Cardiac muscle cell (in vitro differentiated cells and primary cell): ENCODE measurements at places on chromosomes 2 and 18. TPM values are rescaled to one million over a fixed set of nuclear protein-coding genes. Genes with fewer than 3 reads are reported as not detected.

Gene EFHD1
- 3.2 and 8.0 TPM in 2 replicates for total RNA-seq

Gene LYG2
- total RNA-seq, result not detected in 2 replicates

Gene SMC6
- total RNA-seq, result 7.8 and 19.2 TPM in 2 replicates

Gene HOXD8
- not detected in 2 replicates for total RNA-seq

GRCh38 chr18:44911773-44912172 is 231.1 kb downstream of the SETBP1 start:
- no peak for DNase-seq
- no peaks in the 10 kb centered on the region for H3K36me3 ChIP-seq
- H3K4me3 ChIP-seq, result no peak overlapping the region
- peaks cover 4% of the 10 kb centered on the region for H3K4me1 ChIP-seq

GRCh38 chr2:43708891-43709290 is 32.7 kb upstream of the C1GALT1C1L start:
- H3K4me3 ChIP-seq, result no peak overlapping the region
- H3K27me3 ChIP-seq, result no peaks in the 10 kb centered on the region
- H3K36me3 ChIP-seq, result no peaks in the 10 kb centered on the region
- H3K27ac ChIP-seq, result no peak overlapping the region

GRCh38 chr2:134361648-134362047 is 107.8 kb downstream of the MGAT5 start:
- no peaks in the 10 kb centered on the region for H3K27me3 ChIP-seq
- H3K36me3 ChIP-seq, result peaks cover 8% of the 10 kb centered on the region
- H3K4me1 ChIP-seq, result peaks cover 12% of the 10 kb centered on the region
- no peak for DNase-seq
- H3K4me3 ChIP-seq, result no peak overlapping the region
- no peak overlapping the region for H3K27ac ChIP-seq

DNA sequence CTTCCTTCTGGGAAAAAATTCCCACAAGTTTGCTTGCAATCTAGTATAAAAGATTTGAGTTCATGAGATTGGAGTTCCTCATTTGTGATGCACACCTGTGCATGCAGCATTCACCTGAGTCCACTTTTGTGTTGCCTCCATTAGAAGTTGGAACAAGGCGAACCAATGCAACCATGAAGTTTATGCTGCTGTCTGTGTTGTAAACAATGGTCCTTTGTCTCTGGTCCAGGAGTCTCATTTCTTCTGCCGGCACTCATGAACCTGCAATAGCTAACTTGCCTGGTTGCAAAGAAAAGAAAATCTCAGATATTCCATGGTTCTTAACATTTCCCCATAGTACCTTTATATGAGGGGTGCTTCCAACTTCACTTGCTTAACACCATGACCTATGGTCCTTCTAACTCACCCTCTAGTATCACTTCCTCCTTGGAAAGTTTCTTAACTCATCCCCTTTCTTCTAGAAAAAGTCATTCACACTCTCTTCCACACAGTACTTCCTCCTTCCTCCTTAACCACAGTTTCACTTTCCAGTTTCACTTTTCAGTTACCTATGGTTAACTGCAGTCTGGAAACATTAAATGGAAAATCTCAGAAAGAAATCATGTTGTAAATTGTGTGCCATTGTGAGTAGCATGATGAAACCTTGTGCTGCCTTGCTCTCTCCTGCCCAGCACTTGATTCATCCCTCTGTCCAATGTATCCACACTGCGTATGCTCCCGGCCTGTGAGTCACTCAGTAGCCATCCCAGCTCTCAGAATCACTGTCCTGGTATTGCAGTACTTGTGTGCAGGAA is 128.8 kb upstream of the TRIB2 start:
- no peak overlapping the region for H3K4me3 ChIP-seq
- no peaks in the 10 kb centered on the region for H3K4me1 ChIP-seq
- no peaks in the 10 kb centered on the region for H3K36me3 ChIP-seq
- H3K27ac ChIP-seq, result no peak overlapping the region
- no peak for DNase-seq

DNA sequence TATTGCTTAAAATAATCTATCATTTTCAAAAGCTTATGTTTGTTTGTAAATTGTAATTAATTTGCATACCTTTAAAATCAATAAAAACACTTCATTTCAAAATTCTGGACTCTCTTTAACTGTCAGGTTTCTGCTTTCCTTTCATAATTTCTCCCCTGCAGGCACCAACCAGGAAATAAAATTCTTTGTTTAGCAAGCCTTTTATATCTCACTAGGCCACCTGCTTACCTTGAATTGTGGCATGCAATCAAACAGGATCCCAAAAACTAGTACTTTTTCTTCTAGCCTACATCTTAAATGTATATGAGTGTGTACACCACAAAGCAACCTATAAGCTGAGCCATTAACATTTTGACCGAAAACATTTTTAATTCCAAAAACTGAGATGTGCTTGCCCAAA is 233.1 kb downstream of the NR4A2 start:
- H3K4me3 ChIP-seq, result no peak overlapping the region
- no peaks in the 10 kb centered on the region for H3K4me1 ChIP-seq
- no peaks in the 10 kb centered on the region for H3K36me3 ChIP-seq
- no peaks in the 10 kb centered on the region for H3K27me3 ChIP-seq

DNA sequence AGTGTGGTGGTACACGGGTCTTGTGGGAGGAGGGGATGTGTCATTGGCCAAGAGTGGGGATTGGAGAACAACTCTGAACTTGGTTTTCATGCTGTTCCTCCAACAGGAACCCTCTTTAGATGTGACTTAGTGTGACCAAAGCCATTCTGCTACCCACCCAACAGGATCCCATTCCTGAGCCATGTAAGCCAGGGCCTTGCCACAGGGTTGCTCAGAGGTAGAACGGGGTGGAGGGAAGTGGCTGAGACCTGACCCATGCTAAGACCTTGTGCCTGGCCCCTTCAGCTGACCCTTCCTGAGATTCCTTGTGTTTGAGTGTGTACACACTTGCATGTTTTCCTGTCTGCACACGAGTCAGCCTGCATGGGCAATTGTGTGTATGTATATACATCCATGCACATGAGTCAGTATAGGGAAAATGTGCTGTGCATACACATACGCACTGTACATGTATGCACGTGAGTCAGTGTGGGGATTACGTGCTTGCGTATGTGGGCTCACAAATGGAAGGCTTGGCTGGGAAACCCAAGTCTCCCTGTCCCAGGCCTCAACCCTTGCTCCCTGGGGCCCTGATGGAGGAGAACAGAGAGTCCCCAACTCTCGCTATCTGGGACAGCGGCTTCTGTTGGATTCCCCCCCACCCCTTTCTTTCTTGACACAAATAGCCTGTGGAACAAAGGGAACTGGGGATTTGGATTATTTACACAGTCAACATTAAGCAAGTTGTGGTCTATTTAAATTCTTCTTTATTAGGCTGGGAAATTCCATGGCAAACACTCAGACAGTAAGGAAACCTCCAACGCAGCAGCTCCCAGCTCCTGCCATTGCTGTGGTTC is 339.8 kb downstream of the DYSF start:
- H3K27ac ChIP-seq, result no peak overlapping the region
- H3K4me1 ChIP-seq, result peaks cover 6% of the 10 kb centered on the region
- DNase-seq, result peak; percentile 69
- H3K4me3 ChIP-seq, result no peak overlapping the region

DNA sequence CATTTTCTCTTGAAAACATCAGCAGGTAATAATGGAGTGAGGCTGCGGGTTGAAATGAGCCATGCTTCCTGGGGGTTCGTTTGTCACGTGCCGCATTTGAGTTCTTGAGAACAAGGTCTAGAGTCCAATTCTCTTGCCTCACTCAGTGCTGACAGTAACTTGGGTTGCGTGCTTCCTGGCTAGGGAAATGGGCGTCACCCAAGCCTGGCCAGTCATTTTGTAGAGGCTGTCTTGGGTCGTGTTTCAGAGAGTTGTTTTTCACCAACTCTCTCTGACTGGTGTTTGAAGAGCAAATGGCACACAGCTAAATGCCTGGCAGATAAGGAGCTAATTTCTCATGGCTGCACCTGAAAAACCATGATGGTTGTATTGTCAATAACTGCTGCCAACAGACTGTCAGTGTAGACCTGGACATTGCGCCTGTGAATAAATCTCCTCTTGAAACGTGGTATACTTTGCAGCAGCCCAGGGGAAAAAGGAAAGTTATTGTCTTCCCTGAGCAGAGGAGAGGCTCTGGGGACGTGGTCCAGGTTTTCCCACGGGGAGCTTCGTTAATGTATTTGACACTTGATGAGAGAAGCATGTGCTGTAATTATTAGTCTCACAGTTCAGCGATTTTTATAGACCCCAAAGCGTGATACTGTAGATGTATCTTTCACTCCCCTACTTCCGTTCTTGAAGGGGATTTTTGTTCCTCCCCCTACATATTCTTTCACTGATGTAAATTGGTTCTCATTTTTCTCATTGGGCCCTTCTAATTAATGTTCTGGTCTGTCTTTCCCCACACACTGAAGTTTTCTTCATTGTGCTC is 196.0 kb downstream of the FHOD3 start:
- no peaks in the 10 kb centered on the region for H3K36me3 ChIP-seq
- peaks cover 49% of the 10 kb centered on the region for H3K4me1 ChIP-seq
- H3K27ac ChIP-seq, result peak overlapping the region; percentile 61
- no peaks in the 10 kb centered on the region for H3K27me3 ChIP-seq
- H3K4me3 ChIP-seq, result no peak overlapping the region

DNA sequence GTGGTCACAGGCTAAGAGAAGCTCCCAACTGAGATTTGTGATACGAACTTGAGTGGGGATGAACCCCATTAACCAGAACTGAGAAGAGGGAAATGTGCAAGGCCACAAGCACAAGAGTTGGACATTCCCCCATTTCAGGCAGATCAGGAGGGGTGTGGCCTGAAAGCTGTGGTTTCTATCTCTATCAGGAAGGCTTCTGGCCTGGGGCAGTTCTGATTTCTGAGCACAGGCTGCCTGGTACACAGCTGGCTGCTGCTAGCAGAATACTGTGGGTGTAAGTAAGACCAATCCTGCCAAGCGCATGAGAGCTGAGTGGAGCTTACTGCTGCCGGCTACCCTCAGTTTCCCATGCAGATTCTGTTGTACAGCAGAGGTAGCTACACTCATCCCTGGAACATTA is 484.6 kb downstream of the SATB2 start:
- no peaks in the 10 kb centered on the region for H3K36me3 ChIP-seq
- H3K4me1 ChIP-seq, result no peaks in the 10 kb centered on the region
- DNase-seq, result no peak
- no peak overlapping the region for H3K4me3 ChIP-seq

DNA sequence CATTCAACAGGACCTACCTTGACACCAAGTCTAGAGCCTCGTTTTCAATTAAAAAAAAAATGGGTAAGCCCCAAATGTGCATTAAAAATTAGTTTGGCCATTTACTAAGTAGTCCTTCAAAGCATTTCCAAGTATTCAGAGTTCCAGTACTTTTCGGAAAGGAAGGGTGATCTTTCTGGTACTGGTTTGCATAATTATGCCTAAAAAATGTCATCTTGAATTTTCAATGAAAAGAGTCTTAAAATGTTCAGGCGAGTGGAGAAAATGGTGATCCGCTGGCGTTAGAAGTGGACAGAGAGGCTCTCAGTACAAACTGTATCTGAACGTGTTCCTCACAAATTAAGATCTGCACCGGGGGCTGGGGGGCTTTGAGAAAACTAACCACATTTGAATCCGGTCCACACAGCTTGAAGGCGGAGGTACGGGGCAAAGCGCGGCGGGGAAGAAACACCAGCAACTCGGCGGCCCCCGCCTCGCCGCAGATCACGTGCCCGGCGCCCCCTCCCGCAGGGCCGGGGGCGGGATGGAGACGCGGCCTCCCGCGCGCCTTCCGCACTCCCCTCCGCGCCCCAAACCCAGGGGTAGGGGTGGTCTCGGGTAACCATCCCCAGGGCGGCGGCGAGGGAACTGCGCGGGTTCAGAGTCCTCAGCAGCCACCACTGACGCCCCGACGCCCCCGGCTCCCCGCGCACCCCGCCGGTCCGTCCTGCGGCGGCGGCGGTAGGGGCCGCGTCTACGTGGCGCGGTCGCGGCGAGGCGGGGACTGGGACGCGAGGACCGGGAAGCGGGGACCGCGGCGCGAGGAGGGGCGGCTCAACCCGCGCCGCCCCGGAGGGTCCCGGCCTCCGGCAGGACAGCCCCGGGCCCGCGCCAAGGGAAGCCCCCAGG is 564 bp downstream of the LPIN2 start:
- H3K27me3 ChIP-seq, result no peaks in the 10 kb centered on the region
- peak; percentile 30 for DNase-seq
- H3K27ac ChIP-seq, result peak overlapping the region; percentile 98
- H3K36me3 ChIP-seq, result peaks cover 17% of the 10 kb centered on the region
- H3K4me1 ChIP-seq, result peaks cover 10% of the 10 kb centered on the region

DNA sequence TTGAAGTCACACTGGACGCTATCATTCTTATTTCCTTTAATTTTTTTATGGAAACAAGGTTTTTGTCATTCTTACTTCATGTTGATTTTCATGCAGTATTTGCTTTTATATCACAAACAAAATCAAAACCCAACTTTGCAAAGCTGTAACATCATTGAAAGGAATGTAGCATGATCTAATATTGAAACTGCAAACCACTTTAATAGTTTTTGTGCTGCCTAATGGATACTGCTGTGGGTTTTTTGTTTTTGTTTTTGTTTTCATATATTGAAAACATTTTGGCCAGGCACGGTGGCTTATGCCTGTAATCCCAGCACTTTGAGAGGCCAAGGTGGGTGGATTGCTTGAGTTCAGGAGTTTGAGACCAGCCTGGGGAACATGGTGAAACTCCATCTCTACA is 81.6 kb downstream of the MAP2 start:
- DNase-seq, result no peak
- H3K27ac ChIP-seq, result no peak overlapping the region
- H3K27me3 ChIP-seq, result no peaks in the 10 kb centered on the region

DNA sequence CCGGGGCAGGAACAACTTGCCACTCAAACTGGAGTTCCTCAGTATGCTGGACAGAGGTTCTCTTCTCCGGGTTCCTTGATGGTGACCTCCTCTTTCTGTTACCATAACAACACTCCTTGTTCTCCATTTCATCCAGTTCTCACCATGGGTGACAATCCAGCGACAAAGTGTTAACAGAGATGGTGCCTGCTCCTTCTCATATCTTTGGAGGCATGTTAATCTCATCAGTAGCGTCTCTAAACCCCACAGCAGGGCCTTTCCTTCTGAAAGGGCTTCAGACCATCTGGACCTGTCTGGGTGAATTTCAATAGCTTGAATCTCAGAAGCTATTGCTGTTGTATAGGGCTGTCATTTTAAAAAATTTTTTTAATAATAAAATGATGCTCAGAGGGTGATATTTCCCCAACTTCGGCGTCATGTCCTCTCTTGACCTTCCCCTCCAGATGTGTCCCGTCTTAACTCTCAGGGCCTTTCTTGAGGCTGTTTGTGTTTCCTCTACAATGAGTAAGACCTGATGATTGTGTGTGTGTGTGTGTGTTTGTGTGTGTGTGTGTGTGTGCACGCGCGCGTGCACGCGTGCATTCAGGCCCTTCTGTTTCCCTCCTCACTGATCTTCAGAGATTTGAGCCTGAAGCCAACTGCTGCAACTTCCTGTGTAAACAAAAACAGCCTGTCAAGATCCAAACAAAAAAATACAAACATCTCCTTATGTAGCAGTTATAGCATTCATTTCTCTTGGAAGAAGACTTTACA is 24.3 kb upstream of the CETN1 start:
- no peaks in the 10 kb centered on the region for H3K27me3 ChIP-seq
- no peak for DNase-seq
- no peak overlapping the region for H3K27ac ChIP-seq
- no peaks in the 10 kb centered on the region for H3K36me3 ChIP-seq
- H3K4me1 ChIP-seq, result no peaks in the 10 kb centered on the region
